Activated CD4-positive, CD25-positive, alpha-beta regulatory T cell treated with anti-CD3 and anti-CD28 coated beads, Interleukin-2, amount 50 U/mL, for 72 hours (primary cell): ENCODE measurements at places on chromosomes 12 and 14.
A peak's percentile ranks its signal among the peaks of the same experiment; 100 is the strongest.

- DNase-seq, result peak; percentile 40
Observed at GRCh38 chr12:47990351-47991105, 13.7 kb downstream of the COL2A1 start.

- no peak for DNase-seq
Observed at GRCh38 chr12:129193263-129193871, 340.1 kb downstream of the GLT1D1 start.

GRCh38 chr12:72578327-72578726 lies 306.2 kb downstream of the TRHDE start:
- no peak for DNase-seq

DNA sequence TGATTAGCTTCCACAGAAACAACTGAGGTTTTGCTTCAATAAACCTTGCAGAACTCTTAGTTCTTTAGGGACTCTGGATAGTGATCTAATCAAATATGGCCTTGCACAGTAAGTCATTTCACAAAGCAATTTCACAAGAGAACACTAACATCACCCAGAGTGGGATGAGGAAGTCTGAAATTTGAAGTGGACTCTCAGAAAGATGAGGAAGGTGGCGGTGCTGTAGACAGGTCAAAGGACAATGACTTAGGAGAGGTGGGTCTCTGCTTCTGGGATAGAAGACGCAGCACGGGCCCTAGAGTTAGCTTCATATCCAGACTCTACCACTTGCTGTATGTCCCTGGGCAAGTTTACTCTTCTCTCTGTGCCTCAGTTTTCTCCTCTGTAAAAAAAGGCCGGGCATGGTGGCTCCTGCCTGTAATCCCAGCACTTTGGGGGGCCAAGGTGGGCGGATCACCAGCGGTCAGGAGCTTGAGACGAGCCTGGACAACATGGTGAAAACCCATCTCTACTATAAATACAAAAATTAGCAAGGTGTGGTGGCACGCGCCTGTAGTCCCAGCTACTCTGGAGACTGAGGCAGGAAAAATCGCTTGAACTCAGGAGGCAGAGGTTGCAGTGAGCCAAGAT lies 18.9 kb downstream of the FOS start:
- DNase-seq, result no peak

DNA sequence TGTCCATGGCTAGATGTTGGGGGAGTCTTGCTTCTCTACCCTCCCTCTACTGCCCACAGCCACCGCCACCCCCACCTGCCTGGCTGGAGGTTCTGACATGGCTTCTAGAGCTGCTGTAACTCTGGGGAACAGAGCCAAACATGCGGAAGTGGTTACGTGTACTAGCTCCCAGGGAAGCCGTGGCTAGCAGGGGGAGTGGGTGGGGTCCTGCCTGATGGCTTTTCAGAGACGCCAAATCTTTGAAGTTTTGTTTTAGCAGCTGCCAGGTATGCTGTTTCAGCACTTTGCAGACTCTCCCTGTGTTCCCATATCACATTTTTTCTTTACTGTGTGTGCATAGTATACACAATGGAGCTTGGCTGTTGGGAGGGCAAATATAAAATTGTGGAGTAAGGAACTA lies 150.3 kb downstream of the TGFB3 start:
- DNase-seq, result no peak

DNA sequence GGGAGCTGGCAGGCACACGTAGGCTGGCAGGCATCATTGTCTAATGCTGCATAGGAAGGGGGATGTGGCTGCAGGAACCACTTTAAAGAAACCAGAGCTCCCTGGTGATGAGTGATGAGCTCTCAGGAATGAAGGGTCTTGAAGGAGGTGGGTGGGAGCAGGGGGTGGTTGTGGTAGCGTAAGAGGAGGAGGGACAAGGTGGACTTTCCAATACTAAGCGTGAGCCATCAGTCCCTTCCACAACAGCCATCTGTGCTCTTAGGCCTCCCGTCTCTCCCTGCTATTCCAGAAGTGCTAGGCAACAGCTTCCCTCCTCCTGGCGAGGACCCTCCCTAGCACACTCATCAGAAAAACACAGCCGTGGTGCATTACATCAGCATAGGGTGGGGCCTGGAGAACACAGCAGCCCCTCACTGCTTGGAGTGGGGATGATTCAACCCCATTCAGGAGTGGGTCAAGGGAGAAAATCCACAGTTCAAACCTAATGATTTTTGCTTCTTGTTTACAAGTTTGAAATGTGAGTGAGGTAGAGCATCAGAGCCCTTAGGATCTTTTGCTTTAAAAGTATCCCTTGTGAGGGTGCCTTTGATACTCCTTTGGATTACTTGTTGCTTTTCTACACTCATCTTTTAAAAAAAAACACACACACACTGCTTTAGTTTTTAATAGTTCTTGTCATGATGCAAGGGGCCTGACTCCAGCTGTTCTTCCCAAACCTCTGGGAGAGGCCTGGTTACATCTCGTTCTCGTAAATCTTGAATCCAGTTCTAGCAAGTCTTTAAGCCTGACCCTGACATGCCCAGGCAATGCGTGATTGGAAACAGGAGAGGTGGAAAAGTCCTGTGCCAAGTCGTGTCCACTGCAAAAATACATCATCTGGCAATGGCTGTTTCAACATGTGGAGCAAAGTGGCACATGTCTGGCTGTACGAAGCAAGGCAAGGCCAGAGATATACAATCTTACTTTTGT lies 356.4 kb upstream of the DDHD1 start:
- no peak for DNase-seq

- no peak for DNase-seq
Observed at GRCh38 chr14:87331991-87332390, 661.0 kb downstream of the GALC start.

GRCh38 chr12:67433385-67434175 lies 164.4 kb downstream of the CAND1 start:
- DNase-seq, result no peak

DNA sequence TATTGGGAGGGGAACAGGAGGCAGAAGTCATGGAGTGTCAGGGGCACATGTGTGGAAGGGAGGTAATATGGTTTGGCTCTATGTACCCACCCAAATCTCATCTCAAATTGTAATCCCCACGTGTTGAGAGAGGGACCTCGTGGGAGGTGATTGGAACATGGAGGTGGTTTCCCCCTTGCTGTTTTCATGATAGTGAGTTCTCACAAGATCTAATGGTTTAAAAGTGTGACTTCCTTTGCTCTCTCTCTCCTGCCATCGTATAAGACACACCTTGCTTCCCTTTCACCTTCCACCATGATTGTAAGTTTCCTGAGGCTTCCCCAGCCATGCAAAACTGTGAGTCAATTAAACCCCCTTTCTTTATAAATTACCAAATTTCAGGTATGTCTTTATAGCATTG lies 41.6 kb upstream of the CDK17 start:
- no peak for DNase-seq
